Omental fat pad (tissue), 4 donors: ENCODE measurements at places on chromosomes 2 and 18. TPM values are rescaled to one million over a fixed set of nuclear protein-coding genes. Genes with fewer than 3 reads are reported as not detected.

The SPEG gene
- 13.9 TPM for total RNA-seq

The COLEC12 gene
- 50.5 TPM for total RNA-seq

The GAL3ST2 gene
- not detected for total RNA-seq

The TRIM54 gene
- total RNA-seq: not detected

The ALPP gene
- not detected for total RNA-seq

The FSHR gene
- not detected for total RNA-seq

The GALR1 gene
- 0.09 TPM for total RNA-seq
